ENCODE measurements at places on chromosomes 13 and 19. TPM values are rescaled to one million over a fixed set of nuclear protein-coding genes. Genes with fewer than 3 reads are reported as not detected.

The U2AF1L4 gene
- 24.0 TPM for total RNA-seq

The GAPDHS gene
- not detected for total RNA-seq

The N4BP2L1 gene
- 27.7 TPM for total RNA-seq

The FBXW9 gene
- 6.1 TPM for total RNA-seq

The MEIOSIN gene
- total RNA-seq = not detected

GRCh38 chr19:18504886-18505610 is 16.8 kb downstream of the ELL start:
- no peak for DNase-seq

GRCh38 chr13:31781064-31781463 is 41.7 kb downstream of the RXFP2 start:
- DNase-seq = no peak

DNA sequence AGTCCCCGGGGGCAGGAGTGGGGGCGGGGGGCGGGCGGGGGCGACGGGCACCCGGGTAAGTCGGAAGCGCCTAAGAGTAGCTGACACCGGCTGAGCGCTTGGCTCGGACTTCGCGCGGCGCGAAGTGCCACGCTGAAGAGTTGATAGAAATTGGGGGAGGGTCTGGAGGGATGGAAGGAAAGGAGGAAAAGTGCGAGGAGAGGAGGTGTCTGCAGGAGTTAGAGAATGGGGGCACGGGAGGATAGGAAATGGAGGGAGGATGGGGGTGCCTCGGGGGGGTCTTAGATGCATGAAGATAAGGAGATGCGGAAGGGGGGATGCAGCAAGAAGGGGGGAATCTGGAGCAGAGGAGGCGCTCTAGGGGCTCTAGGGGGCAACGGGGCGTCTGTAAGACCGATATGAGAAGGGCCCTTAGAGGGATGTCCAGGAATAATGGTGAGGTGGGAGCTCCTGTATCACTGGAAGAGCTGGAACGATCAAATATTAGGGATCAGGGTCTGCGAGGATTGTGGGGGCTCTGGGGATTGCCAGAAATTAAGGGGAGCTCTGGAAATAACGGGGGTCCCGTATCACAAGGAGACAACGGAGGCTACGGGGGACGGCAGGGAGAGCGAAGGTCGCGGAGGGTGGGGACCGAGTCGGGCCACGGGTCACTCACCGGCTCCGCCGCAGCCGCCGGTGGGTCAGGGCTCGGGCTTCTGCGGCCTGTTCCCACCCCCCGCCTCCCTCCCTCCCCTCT is at the start of gene MYPOP:
Gene MYPOP (minus strand): TSS at position 702 of the 739 bp plus-strand sequence. CDS start 840 bp downstream, outside the sequence.
- DNase-seq = no peak

DNA sequence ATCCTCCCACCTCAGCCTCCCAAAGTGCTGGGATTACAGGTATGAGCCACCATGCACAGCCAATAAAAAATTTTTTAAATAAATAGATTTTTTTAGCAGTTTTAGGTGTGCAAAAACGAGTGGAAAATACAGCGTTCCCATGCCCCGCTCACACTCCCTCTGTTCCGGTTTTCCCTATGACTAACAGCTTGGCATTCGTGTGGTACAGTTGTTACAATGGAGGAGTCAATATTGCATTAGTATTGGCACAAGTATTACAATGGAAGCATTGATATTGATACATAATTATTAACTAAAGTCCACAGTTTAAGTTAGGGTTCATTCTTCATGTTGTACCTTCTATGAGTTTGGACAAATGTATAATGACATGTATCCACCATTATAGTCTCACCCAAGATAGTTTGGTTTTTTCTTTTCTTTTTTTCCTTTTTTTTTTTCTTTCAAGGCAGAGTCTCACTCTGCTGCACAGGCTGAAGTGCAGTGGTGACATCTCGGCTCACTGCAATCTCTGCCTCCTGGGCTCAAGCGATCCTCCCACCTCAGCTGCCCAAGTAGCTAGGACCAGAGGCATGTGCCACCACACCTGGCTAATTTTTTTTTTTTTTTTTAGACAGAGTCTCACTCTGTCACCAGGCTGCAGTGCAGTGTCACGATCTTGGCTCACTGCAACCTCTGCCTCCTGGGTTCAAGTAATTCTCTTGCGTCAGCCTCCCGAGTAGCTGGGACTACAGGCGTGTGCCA is 15.4 kb upstream of the RAB20 start:
- DNase-seq = no peak

- no peak for DNase-seq
Measured at GRCh38 chr19:18674616-18675015, 8.9 kb upstream of the CRTC1 start.

DNA sequence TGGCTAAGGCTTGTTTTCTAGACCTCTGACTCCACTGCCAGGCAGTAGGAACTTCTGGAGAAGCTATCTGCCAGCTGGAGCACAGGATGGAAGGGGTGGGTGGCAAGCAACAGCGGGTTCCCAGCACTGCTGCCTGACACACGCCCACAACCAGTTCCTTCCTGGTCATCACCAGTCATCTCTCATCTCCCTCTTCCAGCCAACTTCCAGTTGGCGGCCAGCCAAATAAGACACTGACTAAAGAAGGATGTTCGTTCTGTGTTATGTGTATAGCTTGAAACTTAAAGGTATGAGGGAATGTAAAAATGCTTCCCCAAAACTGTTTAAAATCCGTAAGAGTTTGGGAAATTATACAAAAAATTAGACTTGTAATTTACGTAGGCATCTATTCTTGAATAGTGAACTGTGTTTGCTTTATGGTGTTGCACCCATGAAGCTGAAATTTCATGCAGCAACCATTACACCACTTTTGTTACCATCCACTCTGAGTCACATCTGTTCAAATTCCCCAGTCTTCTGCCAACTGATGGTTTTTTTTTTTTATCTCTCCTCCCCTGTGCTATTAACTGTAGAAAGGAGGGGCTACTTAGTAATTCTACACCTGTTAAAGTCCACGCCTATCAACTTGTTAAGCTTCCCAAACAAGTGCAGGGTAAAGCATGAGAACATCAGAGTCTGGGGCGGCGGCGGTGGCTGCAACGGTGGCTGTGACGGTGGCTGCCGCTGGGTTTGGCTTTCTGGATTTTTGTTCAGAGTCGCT is 86.2 kb upstream of the FRY start:
- no peak for DNase-seq

GRCh38 chr13:111506621-111507020 is 186.2 kb downstream of the TEX29 start:
- DNase-seq = no peak

GRCh38 chr13:33345842-33346241 is 60.3 kb upstream of the STARD13 start:
- DNase-seq = no peak

DNA sequence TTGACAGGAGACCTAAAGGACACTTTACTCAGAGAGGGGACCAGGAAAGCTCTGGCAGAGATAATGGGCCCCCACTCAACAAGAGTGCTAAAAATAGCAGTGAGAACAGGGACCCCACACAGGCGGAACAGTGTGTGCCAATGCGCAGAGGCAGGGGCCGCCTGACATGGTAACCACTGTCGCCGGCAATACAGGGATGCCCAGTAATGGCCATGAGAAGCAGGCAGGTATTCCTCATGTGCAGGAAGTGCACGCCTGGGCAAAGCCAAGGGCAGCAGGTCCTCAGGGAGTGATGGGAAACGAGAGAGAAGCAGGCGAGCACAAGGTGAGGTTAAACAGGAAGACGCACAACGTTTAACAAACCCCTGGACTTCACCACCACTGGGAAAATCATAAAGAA is 757.1 kb downstream of the LIG4 start:
- no peak for DNase-seq

DNA sequence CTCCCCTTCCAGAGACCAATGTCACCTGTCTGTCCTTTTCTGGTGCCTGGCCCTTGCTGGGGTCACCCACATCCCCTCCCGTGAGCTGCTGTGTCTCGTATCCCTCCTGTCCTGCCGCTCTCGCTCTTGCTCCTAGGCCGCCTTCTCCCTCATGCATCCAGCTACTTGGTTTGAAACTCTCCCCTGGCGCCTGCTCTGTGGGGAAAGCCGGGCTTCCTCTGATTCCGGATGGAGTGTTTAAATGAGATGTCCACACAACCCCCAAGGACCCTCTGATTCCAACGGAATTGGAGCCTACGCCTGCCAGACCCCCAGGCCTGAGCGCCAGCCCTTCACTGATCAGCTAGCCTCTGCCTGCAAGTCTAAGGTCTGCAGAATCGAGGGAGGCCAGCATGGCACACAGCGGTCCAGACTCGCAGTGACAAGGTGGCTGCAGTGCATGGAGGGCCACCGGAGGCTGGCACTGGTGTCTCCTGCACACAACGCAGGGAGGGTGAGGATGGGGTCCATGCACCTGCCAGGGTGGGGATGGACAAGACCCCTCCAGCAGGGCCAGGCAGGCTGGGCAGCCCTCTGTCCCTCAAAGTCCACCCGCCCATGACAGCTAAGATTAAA is 47.2 kb downstream of the RFX2 start:
- no peak for DNase-seq

- DNase-seq = no peak
Measured at GRCh38 chr13:85828094-85828684, 29.0 kb upstream of the SLITRK6 start.

GRCh38 chr13:111202156-111202621 is 87.1 kb downstream of the ARHGEF7 start:
- DNase-seq = no peak

DNA sequence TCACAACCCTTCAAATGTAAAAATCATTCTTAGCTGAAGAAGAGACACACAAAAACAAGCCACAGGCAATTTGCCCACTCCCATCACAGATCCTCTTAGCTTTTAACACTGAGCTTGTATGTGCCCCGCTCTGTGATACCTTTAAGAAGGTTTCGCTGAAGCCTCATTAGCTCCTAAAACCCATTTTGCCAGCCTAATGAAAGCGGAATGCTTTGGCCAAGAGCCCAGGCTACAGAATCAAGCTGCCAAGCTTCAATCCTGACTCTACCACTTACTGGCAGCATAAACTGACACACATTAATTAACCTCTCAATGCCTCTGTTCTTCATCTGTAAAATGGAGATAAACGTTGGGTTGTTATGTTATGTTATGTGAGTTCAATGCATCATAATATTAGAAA is 10.5 kb downstream of the ZNF112 start:
- DNase-seq = no peak

DNA sequence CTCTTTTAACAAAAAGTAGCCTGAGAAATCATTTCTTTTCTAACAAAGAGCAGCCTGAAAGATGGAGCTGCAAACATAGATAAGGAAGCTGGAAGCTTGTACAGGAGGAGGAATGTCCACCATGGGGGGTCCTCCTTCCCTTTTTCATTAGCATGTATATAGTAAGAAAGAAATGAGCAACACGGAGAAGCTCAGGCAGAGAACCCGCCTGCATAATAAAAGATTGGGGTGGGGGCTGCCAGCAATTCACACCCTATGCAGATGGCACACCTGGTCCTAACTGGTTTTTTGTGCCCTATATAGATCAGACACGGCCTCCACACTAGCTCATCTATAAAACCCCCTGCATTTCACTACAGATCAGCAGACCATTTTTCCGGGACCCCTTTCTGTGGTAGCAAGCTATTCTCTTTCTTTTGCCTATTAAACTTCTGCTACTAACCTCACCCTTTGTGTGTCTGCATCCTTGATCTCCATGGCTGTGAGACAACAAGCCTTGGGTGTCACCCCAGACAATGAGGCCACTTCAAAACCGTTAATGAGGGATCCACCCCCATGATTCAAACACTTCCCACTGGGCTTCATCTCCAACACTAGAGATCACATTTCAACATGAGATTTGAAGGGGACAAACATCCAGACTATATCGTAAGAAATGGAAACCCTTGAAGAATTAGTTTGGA is 167.5 kb upstream of the FREM2 start:
- DNase-seq = no peak

Measured in activated CD8-positive, alpha-beta T cell treated with anti-CD3 and anti-CD28 coated beads, Interleukin-2, amount 10 ng/mL, durations not matched to agents 7 days and 5 days (primary cell).